ENCODE measurements at places on chromosomes 5 and 9.

GRCh38 chr9:134055981-134056461, 11.8 kb downstream of the BRD3 start:
- no peak for DNase-seq

GRCh38 chr5:111551161-111551560, 38.8 kb upstream of the STARD4 start:
- DNase-seq, result no peak

GRCh38 chr9:114722081-114722621, 40.2 kb upstream of the TEX48 start:
- no peak for DNase-seq

DNA sequence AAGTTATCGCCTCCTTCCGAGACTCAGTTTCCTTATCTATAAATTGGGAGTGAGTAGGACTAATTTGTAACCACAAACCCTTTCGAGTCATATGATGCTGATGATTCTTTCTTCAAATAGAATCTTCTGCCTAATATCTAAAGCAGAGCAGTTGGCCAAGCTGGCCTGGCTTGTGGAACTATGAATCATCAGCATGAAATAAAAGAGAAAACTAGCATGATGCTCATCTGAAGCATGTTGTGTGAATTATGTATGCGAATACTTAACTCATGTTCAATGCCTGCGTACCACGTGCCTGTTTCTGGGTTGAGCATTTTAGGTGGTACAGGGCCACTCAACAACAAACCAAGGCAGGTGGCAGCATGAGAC, 15.0 kb upstream of the ORM1 start:
- DNase-seq, result no peak

DNA sequence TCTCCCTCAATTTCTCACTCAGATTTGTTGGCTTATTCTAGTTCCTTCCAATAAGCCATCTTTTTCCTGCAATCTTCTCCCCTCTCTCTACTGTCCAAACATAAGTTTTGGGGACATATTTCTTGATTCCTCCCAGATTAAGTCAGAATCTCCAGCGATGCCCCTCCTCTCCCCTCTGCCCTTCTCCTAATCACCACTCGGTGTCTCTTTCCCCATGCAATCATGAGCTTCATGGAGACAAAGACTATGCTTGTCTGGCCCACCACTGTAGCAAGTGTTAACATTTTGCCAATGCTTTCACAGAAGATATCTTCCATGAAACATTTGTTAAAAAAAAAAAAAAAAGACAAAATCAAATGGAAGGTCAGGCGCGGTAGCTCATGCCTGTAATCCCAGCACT, 42.4 kb downstream of the PDE6A start:
- no peak for DNase-seq

GRCh38 chr5:100789694-100790093, 113.4 kb downstream of the ST8SIA4 start:
- no peak for DNase-seq

GRCh38 chr9:13915131-13915530, 398.8 kb downstream of the NFIB start:
- no peak for DNase-seq

DNA sequence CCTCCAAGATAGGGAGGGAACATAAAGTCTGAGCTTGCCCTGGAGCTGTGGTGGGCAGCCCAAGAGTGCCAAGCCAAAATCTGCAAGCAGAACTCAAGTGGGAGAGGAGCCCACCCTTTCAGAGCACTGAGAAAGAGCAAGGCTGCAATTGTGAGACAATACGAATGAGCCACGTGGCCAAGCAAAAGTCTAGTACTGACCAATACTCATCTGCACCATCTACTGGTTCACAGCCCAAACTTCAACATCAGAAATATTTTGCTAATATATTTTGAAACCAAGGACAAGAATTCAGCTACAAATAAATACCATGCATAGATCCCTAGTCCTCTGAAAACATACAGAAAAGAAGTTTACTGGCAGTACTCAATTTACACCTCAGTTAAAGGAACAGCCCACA, 696.2 kb upstream of the COX7C start:
- no peak for DNase-seq

- DNase-seq, result no peak
Observed at GRCh38 chr5:72906806-72907205, 49.0 kb upstream of the FCHO2 start.

DNA sequence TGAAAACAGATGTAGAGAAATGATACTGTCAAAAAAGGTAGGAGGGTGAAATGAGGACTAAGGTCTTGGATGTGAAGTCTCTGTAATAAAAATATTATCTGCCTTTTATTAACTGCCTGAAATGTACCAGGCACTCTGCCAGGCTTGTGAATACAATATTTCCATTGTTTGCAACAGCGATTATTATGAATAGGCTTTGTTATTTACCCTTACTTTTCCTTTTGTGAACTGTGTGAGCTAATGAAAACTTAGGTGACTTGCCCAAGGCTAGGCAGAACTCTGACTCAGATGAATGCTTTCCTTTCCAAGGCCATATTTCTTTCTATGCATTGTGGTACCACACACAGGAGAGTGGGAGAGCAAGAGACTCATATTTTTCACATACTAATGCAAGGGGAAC, 204.1 kb downstream of the CDH12 start:
- DNase-seq, result no peak

DNA sequence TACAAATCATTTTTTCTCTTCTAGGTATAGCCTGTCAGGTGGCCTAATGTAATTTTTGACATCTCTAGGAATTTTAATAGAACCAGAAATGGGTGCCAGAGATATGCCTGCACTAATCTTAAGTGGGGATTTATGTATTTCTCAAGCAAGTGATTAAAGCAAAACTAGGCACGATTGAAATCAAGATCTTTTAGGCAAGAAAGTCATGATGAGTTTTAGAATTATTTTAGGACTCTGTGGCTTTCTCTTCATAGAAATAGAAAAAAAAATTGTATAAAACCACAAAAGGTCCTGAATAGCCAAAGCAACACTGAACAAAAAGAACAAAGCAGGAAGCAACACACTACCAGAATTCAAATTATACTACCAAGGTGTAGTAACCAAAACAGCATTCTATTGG, 952 bp upstream of the AMACR start:
- no peak for DNase-seq
